Activated CD8-positive, alpha-beta memory T cell treated with anti-CD3 and anti-CD28 coated beads for 1 hour (primary cell): ENCODE measurements at places on chromosomes 7 and 10.

GRCh38 chr10:75000748-75001321, 110.6 kb upstream of the SAMD8 start:
- DNase-seq: no peak

- DNase-seq: no peak
These were observed 41.7 kb downstream of the SP8 start for GRCh38 chr7:20744954-20745446.

DNA sequence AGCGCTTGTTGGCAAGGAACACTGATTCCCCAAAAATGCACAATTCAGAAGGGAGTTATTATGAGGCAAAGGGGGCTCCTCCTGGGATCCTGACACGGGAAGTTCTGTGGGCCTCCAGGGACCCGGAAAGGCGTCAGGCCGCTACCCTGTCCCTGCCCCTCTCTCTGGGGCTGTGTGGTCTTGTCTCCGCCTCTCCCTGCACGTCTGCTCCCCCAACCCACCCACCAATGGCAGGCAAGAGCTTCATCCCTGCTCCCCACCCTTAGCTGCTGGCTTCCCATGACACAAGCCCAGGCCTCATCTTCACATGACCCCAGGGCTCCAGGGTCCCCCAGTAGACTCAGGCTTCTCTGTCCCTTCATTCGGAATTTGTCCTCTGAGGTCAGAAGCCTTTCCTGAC, 31.0 kb upstream of the ADRB1 start:
- DNase-seq: no peak

DNA sequence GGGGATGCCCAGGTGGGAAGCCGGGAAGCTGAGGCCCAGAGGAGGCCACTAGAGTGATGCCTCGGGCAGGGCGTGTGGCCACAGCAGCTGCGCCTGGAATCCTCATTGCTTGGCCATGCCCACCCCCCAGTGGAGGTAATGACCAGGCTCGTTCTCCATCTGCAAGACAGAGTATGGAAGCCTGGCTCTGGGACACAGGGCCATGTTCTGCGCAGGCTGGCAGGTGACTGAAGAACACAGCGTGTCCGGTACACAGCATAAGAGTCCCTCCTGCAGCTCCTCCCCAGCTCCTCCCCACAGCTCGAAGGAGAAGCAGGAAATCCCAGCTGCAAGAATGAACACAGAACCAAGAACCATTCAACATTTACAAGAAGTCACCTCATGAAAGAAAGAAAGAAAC, 64.8 kb downstream of the SMURF1 start:
- no peak for DNase-seq

- no peak for DNase-seq
These were observed 88.8 kb upstream of the LYZL1 start for GRCh38 chr10:29199941-29200679.

- no peak for DNase-seq
These were observed 2.2 kb downstream of the CRTAC1 start for GRCh38 chr10:98028168-98028770.

- DNase-seq: peak; percentile 9
These were observed 24.6 kb upstream of the MKLN1 start for GRCh38 chr7:131302876-131303707.

DNA sequence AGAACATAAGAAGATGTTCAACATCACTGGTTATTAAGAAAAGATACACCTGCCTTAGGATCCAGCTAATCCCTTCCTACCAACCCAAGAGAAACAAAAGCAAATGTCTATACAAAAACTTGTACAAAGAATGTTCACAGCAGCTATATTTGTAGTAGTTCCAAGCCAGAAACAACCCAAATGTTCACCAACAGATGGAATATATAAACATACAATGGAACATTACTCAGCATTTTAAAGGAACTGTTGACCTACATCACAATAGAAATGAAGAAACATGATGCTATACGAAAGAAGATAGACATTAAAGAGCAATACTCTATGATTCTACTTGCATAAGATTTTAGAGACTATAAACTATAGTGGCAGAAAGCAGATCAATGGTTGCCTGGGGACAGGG, 149.4 kb downstream of the ZNF438 start:
- no peak for DNase-seq

DNA sequence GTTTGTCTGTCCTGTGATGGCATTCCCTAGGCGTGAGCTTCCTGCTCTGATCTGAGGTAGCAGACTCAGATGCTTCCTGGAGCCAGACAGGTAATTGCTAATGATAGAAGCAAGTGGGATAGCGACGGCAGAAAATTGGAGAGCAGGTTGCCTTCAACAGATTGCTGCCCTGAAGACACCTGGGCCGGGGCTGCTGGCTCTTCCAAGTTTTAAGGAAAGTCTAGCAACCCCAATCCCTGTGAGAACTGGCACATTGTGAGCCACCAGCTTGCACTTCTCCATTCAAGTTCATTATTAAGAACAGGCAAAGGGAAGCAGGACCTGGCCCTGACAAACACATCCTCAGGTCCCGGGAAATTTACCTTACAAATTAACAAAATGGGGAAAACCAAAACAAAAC, 50.8 kb downstream of the ITPRID1 start:
- DNase-seq: no peak

- DNase-seq: no peak
These were observed 37.4 kb upstream of the EEPD1 start for GRCh38 chr7:36115448-36116321.

GRCh38 chr10:73414230-73414945, 530 bp upstream of the ANXA7 start:
- DNase-seq: no peak

- DNase-seq: no peak
These were observed 235.2 kb downstream of the TMEM26 start for GRCh38 chr10:61217851-61218565.

DNA sequence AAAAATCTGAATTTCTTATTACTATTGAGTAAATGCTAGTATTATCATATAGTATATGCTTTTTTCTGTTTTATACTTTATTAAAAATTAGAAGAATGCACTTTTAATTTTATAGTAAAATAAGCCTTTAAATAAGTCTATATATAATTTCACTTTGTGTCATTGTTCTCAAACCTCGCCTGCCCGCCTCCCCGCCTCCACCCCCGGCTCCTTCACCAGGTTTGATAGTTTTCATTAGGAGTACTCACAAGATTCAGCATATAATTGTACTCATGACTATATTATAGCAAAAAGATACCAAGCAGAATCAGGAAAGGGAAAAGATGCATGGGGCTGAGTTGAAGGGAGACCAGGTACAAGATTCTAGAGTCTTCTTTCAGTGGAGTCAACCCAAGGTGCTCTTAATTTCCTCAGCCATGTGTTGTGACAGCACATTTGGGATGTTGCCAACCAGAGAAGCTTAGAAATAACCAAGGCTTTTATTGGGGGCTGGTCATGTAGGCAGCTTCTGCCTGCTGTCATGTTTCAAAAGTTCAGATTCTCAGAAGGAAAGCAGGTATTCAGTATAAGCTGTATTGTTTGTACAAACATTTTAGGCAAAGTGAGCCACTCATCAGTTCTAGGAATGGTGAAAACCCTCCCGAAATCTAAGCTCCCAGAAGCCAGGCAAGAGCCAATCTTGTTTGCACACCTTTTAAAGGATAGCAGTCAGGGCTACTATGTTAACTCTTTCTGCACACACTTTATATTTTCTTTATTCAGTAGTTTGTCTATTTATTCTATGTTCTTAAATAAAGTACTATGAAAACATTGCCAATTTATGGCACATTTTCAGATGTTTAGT, 12.3 kb downstream of the NHLRC2 start:
- no peak for DNase-seq

GRCh38 chr7:24036033-24036412, 248.0 kb upstream of the NPY start:
- DNase-seq: no peak

- DNase-seq: no peak
These were observed 69.5 kb upstream of the RSBN1L start for GRCh38 chr7:77626586-77627308.

DNA sequence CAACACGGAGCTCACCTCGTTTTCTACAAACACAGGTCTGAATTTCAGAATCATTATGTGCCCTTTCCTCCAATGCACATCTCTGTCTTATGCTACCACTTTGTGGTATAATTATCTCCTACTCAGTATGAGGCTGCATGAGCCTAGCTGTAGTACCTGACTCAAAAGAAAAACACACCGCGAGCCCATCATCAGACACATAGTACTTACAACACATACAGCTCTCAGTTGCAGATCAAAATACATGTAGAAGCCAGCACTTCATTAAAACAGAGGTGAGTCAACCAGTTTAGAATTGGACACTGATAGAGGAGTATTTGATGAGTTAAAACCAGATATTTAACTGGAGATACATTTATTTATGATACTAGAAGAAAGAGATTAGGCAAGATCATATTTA, 1.4 kb upstream of the RTKN2 start:
- no peak for DNase-seq

- DNase-seq: no peak
These were observed 886.4 kb downstream of the DNAJB9 start for GRCh38 chr7:109456116-109456515.

DNA sequence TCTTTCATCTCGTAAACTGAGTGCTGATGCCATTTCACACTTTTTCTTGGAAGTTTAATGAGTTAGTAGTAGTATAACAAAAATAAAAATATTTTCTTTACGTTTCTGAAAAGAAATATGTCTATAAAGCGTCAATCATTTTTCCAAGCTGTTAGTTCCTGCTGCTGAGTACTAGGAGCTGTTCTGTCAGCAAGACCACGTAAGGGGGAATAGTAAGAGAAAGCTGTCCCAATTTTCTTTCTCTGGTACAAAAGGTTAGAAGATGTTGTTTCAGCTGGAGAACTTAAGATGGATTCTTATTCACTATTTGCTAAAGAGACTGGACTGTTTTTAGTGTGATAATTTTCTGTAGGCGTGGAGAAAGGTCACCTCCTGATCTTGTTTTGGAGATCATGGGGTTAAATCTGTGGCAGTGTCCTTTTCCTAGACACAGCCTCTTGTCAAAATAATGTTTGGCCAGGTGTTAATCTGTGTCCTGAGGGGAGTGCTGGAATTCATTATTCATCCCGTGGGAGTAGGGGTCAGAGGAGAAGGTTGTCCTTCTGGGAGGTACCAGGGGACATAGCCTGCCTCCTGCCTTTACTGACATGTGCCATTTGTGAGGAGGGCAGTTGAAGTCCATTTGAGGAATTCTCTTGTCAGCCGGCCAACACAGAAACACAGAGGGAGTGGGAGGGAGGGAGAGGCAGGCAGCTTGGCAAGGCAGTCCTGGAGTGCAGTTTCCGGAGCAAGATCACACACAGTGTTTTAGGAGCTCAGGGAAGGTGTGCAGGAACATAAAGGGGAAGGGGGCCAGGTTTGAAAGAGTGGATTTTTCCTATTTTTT, 368.7 kb downstream of the AUTS2 start:
- no peak for DNase-seq

DNA sequence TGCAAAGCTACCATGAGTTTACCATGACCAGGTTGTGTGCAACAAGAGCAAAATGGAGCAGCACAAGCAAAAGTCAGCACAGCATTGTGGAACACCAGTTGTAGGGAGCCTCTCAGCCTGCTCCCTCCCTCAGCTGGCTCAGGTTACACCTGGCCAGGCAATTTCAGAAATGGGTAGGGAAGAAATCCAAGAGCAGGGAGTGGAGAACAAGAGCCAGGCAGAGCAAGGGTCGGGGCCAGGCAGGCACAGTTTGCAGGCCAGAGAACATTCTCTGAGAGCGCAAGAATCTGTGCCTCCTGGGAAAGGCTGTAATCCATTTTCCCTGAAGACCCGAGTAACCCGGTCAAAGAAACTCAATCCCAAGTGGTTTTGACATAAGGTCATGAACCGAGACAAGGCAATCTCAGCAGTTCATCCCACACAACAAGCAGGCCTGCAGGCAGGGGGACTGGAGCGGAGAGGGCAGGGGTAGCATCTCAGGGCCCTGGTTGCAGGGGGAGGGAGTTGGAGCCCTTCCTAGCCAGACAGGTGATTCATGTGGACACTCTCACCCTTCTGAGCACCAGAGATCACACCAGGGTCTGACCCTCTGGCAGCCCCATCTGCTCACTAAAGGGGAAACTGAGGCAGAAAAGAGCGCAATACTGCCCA, 258.4 kb downstream of the PLXNA4 start:
- DNase-seq: no peak

DNA sequence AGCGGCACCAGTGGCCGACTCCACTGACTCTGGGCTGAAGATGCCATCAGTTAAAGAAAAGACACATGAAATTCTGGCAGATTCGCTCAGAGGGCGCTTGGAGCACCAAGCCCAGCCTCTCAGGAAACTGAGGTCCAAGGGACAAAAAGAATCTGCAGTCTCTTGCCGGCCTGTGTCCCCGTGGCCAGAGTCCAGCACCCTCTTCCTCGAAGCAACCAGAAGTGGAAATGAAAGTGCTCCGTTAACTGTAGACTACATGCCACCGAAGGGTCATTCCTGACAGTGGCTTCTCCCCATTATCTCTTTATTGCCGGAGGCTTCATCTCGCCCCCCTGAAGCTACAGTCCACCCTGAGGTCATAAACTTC, 1.0 kb upstream of the CHST15 start:
- DNase-seq: no peak

DNA sequence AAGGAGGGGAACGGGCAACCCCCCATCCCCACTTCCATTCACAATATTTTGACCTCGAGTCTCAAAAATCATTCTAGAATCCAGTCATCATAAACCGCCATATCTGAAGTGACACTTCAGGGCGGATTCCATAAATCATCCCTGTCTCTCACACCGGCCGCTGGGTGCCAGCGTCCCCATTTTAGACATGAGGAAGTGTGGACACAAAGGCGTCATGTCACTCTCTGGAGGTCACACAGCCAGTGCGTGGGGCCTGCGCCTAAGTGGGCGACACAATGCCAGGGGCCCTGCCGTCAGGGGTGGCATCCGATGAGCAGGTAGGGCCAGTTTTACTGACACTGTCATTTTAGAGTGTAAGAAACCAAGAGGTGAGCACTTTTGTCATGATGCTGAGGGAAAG, 19.5 kb downstream of the KCNH2 start:
- DNase-seq: no peak

GRCh38 chr10:9957351-9957750, 1060.3 kb upstream of the CELF2 start:
- DNase-seq: no peak

DNA sequence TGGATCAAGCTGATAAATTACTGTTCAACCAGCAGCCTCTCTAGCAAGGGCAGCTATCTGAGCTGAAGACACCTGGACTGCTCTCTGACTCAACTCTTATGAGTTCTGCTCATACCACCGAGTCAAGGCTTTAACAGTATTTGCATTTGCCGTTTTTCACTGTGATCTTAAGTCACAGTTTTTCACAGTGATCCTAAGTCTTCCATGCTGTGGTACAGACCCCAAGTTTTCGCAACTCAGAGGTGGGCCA, 31.3 kb downstream of the PIP4K2A start:
- DNase-seq: no peak

- no peak for DNase-seq
These were observed 973.5 kb downstream of the ANKRD7 start for GRCh38 chr7:119197877-119198527.

GRCh38 chr7:27647046-27647445, 15.6 kb downstream of the HIBADH start:
- no peak for DNase-seq

DNA sequence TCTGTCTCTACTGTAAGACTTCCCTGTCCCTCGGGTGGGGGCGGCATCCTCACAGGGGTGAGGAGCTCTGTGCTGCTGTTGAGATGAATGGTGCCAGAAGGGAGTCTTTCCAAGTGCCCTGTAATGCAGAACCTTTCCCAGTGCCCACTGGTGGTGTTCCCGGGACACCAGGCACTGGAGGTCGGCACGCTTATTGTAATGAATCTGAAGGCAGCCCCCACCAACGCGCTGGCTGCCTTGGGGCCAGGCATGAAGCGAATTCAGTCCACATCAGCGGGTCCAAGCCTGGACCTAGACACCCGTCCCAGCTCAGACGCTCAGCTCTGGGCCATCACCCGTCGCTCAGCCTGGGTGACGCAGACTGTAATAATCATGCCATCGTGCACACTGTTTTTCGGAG, 592.9 kb downstream of the DNAJB6 start:
- DNase-seq: no peak

GRCh38 chr7:112238852-112239610, 32.5 kb downstream of the ZNF277 start:
- no peak for DNase-seq
